ENCODE measurements at places on chromosomes 5 and 9. TPM values are rescaled to one million over a fixed set of nuclear protein-coding genes. Genes with fewer than 3 reads are reported as not detected.

DNA sequence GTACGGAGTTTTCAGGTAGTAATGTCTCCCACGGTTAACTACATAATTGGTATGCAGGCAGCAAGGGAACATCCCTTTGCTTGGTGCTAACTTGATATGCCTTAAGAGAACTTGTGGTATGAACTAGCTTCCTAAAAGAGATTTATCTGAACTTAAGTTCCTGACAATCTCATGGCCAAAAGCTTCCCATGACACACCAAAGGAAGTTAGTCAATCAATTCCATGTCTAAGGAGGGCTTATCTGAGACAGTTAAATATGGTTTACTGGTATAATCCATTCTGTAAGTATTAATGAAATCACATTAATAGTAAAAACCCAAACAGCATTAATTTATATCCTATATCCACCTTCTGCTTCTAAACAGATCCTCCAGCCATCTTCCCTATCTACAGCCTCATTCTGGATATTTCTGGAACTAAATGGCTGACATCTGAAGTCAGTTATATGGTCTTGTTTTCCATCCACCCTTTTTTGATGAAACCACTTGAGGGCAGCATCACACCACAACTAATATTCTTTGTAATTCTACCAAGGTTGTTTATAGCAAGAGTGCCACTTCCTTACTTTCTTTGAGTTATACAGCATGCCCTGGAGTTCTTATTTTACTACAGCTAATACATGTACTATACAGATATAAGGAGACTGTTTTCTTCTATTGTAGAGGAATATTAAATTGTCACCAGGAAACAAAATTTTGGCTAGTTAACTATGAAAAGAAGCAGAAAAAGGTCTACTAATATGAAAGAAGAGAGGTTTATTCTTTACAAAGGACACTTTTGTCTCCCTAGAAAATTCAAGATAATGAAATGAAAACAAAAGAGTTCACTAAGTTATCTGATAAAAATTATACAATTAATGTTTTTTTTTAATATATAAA, 34.7 kb downstream of the SHOC1 start:
- peak; percentile 84 for DNase-seq

DNA sequence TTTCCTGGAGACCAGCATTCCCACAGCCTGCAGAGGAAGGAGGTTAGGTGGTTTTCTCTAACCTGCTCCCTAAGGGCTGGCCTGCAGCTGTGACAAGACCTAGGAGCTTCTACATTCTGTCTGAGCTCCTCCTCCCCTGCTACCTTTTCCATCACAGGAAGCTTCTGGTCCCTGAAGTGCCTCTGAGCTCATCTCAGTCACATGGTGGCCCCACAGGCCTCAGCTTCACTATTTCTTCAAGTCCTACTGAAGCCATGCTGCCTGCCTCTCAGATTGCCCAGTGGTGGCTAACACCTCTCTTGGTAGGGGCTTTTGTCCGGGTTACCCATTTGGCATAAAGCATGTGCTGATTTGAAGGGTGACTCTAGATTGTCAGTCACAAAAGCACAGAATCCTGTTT, 259.4 kb downstream of the CRB2 start:
- DNase-seq = no peak

DNA sequence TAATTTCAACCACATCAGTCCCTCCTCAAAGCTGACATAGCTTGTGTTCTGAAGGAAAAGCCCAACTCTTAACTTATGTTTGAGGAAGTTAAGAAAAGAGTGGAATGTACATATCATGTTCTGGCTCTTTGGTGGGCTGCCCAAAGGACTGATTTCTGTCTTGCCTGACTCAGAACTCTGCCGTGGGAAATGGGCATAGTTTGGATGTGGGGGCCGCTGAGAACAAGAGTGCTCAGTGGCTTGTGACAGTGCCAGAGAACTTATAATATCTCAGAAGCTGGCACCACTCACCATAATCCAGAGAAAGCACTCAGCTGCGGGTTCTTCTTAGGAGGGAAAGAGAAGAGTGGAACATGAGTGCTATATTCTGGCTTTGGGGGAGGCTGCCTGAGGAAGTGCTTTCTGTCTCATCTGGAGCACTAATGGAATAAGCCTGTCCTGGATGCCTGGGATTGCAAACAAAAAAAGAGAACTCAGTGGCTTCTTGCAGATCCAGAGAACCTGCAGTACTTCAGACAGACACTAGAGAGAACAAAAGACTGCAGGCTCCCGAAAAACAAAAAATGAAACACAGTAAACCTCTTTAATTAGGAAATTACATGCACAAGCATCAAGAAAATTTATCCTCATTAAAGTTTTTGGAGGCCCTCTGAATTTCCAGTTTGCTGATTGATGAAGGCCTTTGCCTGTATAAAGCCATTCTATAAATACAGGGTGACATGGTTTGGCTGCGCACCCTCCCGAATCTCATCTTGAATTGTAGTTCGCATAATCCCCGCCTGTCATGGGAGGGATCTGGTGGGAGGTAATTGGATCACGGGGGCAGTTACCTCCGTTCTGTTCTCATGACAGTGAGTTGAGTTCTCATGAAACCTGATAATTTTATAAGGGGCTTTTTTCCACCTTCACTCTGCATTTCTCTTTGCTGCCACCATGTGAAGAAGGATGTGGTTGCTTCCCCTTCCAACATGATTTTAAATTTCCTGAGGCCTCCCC, 207.0 kb downstream of the DMAC1 start:
- no peak for DNase-seq

- DNase-seq = no peak
These were observed 41.3 kb upstream of the CACNA1B start for GRCh38 chr9:137836151-137836830.

GRCh38 chr5:60521376-60522291, 178.3 kb downstream of the DEPDC1B start:
- DNase-seq = no peak

- DNase-seq = no peak
These were observed 1.7 kb downstream of the SMIM3 start for GRCh38 chr5:150780187-150780692.

Gene MEF2C
- total RNA-seq = 36.9 TPM

Gene ZNF883
- 4.1 TPM for total RNA-seq

Gene PCDHGA6
- total RNA-seq = 6.6 TPM

Gene RALGPS1
- total RNA-seq = 5.9 TPM

Gene RANBP17
- total RNA-seq = 12.9 TPM

Gene LHX3
- total RNA-seq = not detected
